CD4-positive, alpha-beta T cell treated with Interferon alpha-2 for 1 hour (primary cell): ENCODE measurements at places on chromosomes 5 and 9.

- DNase-seq: no peak
Measured at GRCh38 chr9:16828340-16829281, 41.9 kb downstream of the BNC2 start.

DNA sequence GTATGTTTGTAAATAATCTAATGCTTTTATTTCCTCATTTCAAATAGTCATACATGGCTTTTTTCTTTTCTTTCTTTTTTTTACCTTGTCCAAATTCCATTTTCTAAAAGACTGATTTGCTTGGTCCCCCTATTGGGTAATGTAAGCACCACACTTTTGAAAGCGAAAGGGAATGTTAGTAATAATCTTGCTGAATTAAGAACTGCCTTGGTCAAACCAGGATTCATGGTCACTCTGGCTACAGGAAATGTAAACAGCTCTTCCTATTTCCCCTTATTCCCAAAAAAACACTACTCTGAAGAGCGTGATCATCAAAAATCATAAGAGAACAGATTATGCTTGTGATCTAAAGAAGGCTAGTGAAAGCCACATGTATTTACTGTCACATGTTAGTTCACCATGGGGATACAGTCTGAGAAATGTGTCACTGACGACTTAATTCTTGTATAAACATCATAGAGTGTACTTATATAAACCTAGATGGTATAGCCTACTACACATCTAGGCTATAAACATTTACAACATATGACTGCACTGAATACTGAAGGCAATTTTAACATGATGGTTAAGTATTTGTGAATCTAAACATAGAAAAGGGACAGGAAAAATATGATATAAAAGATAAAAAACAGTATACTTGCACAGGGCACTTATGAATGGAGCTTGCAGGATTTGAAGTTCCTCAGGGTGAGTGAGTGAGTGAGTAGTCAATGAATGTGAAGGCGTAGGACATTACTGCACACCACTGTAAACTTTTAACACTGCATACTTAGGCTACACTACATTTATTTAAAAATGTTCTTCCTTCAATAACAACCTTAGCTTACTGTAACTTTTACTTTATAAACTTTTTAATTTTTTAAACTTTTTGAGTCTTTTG is 75.3 kb downstream of the HMGCR start:
- no peak for DNase-seq

GRCh38 chr5:383066-383465 is 59.9 kb upstream of the EXOC3 start:
- no peak for DNase-seq

DNA sequence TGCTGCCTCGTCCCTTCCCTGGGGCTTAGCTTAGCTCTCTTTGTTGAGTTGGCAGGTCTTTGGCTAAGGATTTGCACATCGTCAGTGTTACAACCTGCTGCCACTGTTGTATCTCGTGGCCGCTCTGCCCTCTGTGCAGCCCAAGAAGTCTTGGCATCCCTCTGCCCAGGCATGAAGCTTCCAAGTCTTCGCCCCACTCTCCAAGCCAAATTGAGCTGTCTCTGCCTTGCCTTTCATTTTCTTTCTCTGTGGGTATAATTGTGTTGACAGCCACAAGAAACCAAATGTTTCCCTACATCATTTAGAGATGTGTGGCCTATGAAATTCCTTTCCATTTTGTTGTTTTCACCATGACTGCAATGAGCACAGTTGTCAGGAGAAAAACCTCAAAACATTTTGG is 29.6 kb upstream of the MED27 start:
- no peak for DNase-seq

DNA sequence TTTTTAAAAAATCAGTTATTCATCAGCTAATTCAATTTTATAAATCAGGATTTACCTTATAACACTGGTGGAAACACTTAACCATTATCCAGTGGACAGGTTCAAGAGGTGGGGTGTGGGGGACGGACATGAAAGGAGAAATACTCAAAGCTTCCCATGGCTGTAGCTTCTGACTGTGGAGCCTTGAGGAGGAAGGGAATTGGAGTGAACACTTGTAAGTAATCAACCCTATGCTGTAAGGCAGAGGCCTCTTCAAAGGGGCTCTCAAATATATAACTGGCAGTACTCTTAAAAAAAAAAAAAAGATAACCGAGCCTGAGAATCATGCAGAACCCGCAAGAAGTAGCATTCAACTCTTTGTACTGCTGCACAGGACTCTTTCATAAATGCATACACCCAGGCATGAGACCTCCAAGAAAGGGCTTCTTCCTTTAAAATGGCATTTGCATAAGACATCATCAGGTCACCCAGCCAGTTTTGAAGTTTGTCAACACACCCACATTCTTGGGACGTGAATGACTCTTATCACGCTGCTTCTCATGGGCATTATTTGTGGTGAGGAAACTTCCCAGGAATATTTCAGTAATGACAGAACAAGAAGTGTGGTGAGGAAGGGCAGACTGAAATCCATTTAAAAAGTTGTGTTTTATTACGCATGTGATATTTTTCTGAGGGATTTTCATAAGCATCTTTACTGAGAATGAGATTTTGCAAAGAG is 8.1 kb downstream of the OSMR start:
- DNase-seq: no peak

- no peak for DNase-seq
Measured at GRCh38 chr5:115389799-115390382, 93.4 kb upstream of the CCDC112 start.

DNA sequence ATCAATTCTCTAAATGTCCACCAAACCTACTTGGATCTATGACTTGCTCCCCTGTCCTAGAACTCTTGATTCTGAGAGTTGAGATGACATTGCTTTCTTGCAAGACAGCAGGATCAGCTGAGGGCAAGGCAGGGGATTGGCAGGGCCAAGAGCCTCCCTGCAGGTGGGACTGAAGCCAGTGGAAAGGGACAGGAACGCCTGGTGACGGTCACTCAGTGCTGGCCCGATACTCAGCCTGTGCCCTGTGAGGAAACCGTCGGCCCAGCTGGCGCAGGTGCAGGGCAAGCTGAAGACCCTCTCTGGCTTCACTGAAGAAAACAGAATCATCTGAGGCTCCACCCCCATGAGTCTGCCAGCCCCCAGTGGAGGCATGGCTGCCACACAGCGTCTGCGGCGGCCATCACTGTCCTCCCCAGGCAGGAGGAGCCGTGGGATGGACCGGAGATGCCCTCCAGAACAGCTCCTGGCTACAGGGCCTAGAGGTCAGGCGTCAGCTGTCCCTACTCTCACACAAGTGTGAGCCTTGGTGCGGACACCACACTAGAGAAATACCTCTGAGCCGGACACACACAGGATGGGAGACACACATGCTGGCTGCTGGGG is 14.7 kb downstream of the UBAC1 start:
- no peak for DNase-seq

- no peak for DNase-seq
Measured at GRCh38 chr5:113703266-113703665, 189.8 kb downstream of the YTHDC2 start.

- DNase-seq: no peak
Measured at GRCh38 chr9:18707489-18708205, 233.7 kb downstream of the ADAMTSL1 start.

DNA sequence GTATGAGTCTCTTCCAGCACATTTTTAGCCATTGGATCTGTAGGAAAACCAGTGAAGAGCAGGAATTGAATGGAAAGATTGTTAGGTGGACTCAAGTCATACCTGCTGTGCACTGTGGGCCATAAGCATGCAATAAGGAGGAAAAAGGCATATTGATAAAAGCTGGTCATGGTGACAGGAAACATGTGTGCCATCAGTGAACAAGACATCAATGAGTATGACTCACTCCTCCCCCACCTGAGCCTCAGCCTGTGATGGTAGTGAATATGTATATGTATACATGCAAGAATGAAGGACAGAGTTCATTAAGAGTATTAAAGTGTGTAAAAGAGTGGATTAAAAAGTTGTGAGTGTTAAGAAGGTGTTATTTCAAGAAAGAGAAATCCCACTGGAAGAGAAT is 164.5 kb downstream of the TMEM38B start:
- no peak for DNase-seq

GRCh38 chr5:21791304-21791703 is 1061.8 kb downstream of the CDH12 start:
- no peak for DNase-seq
